Fibroblast of the aortic adventitia (primary cell): ENCODE measurements at places on chromosomes 16 and 17. TPM values are rescaled to one million over a fixed set of nuclear protein-coding genes. Genes with fewer than 3 reads are reported as not detected.

- peak; percentile 76 for DNase-seq
These were observed 53.3 kb downstream of the RNF112 start for GRCh38 chr17:19464031-19465026.

DNA sequence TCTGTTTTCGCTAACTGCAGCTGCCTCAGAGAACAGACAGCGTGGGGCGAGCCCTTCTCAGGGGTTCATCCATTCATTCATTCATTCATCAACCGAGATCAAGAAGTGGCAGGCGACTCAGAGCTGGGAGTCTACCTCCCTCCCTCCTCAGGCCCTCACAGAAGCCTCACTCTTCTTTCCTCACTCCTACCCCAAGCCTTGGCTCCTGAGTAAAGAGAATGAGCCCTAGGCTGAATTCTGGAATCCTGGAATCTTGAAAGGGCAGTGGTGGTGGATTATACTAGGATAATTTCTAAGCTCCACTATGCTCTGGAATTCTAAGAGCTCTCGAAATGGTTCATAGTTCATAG lies 2.3 kb upstream of the DLX3 start:
- no peak for DNase-seq

- no peak for DNase-seq
These were observed 134.8 kb upstream of the IRX6 start for GRCh38 chr16:55189224-55189623.

DNA sequence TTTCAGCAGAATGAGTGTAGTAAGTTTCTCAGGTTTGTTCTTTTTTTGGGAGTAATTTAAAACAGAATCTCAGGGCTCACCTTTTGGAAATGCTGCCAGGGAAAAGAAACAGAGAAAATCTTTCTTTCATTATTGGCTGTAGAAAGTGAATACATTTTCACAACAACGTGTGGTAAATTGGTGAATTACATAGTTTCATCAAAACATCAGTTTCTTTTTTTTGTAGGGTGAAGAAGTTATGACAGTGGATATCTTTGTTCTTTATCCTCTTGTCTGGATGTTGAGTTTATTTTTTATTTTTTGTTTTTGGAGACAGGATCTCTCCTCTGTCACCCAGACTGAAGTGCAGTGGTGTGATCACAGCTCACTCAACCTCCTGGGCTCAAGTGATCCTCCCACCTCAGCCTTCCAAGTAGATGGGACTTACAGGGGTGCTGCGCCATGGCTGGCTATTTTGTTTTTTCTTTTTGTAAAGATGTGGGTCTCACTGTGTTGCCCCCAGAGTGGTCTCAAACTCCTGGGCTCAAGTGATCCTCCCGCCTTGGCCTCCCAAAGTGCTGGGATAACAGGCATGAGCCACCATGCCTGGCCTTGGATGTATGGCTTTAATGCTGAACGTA lies 2.4 kb downstream of the ZNF267 start:
- no peak for DNase-seq

NQO1 gene
- total RNA-seq, result 180 and 302 TPM in 2 replicates

ANKRD40CL gene
- total RNA-seq, result not detected in 2 replicates

IL34 gene
- total RNA-seq, result 3.4 and 10.9 TPM in 2 replicates
